Adipocyte (in vitro differentiated cells): ENCODE measurements at places on chromosomes 1 and 21.

- DNase-seq, result no peak
Observed at GRCh38 chr1:220157738-220158137, 63.8 kb downstream of the IARS2 start.

- DNase-seq, result no peak
Observed at GRCh38 chr1:2805801-2806430, 4.4 kb upstream of the TTC34 start.

DNA sequence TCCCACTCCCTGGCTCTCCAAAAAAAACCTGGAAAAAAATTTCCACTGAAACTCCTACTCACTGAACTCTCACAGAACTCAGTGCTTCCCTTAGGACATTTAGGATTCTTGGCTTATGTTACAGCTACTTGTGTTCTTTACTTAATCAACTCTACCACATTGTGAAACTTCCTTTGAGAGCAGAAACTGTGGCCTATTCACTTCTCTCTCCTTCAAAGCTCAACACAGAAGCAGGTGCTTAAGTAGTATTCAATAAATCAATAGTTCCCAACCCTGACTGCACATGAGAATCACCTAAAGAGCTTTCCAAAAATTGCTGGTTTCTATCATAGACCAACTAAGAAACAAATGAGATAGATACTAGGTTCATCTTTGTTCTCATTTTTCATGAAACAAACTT lies 67.9 kb upstream of the DMRTA2 start:
- no peak for DNase-seq

DNA sequence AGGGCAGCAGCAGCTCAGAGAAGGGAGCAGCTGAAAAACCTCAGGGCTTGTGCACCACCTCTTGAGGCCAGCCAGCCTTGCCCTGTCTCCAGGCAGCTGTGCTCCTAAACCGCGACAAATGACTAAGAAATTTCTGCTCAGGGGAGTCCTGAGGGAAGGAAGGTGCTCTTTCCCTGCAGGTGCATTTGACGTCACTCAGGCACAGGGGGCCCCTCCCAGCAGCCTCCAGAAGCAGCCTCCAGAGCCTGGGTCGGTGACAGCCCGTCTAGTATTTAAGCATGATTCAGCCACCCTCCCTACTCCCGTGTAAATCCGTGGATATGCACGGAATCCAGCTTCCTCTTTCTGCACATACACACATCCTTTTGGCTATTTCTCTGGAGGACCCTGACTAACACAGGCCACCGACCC lies 560.5 kb downstream of the KIF26B start:
- DNase-seq, result no peak

- DNase-seq, result no peak
Observed at GRCh38 chr1:174841747-174842146, 158.0 kb upstream of the CACYBP start.

DNA sequence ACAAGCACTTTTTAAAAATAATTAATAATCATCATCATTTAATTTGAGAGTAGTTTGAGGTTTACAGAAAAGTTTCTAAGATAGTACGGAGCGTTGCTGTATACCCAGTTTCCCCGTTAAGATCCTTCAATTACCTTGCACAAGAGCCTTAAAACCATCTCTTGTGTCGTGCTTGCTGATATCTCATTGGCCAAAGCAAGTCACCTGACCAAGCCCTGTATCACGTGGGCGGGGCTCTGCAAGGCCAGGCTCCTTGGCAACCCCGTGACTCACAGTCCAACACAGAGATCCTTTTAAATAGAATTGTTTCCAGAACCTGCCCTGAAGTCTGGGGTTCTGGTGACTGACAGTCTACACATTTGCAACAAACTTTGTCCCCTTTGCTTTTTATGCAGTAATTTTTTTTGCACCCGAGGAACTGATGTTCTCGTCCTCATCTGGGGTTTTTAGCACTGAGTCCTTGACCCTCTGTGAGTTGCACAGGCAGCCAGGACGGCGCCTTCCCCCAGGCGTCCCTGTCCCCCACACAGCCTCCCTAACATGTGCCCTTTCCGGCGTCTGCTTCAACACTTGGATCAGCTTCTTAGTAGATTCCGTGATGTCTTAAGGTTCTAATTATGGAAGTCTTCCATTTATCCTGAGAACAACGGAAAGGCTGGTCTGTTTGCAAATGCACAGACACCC lies 183.3 kb upstream of the TMEM51 start:
- peak; percentile 94 for DNase-seq

DNA sequence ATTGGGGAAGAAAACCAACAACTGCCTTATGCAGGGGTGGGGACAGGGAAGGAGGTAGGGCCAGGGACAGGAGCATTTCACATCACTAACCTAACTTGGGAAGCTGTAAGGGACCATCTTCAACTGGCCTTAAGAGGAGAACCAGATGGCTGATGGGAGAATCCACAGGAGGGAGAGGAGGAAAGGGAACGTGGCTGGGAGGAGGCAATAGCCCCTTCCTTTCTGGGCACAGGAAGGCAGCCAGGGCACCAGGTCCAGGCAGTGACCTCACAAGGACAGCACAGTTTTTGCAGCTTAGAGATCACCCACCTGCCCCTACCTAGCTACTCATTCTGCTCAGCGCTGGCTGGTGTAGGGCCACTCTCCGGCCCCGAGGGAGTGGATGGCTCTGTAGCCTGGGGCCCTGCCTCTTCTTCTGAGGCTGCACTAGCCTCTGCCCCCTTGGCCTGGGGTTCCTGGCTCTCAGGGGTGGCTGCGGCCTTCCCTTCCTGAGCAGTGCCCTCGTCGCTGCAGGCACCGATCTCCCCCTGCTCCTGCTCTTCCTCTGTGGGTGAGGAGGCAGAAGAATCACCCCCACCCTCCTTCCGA lies 1.7 kb downstream of the MARCKSL1 start:
- DNase-seq, result no peak

GRCh38 chr1:183291802-183292514 lies 105.9 kb downstream of the LAMC2 start:
- DNase-seq, result peak; percentile 38

DNA sequence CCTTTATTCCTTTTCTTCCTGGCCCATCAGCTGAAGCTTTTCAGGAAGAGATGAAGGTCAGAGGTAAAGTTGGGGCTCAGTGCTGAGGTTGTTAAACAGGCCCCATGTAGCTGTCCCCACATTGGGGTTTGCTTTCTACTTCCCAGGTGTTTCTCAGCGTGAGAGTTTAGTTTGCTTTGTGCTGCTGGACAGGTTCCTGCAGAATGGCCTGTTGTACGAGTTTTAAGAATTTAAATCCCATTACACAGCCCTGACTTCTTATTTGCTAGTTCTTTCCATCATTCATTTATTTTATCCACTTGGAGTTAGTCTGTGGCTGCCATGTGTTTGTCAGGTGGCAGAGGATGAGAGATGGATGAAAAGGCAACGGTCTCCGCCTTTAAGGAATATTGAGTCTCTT lies 19.2 kb downstream of the CTPS1 start:
- no peak for DNase-seq

DNA sequence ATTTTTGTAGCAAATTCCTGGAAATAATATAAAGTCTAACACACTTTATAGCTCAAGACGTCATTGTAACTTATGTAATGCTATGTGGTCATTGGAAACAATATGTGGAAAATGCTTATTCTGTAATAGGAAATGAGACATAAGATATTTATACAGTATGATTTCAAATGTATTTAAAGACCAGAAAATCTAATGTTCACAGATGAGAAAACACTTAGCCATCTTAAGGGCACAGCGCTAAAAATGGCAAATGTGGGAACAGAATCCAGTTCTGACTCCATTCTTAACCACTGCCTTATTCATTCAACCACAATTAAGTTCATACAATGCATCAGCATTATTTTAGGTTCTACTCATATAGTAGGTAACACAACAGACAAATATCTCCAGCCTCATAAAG lies 12.5 kb downstream of the CSDE1 start:
- no peak for DNase-seq

- peak; percentile 42 for DNase-seq
Observed at GRCh38 chr1:106962591-106962990, 93.9 kb upstream of the PRMT6 start.

DNA sequence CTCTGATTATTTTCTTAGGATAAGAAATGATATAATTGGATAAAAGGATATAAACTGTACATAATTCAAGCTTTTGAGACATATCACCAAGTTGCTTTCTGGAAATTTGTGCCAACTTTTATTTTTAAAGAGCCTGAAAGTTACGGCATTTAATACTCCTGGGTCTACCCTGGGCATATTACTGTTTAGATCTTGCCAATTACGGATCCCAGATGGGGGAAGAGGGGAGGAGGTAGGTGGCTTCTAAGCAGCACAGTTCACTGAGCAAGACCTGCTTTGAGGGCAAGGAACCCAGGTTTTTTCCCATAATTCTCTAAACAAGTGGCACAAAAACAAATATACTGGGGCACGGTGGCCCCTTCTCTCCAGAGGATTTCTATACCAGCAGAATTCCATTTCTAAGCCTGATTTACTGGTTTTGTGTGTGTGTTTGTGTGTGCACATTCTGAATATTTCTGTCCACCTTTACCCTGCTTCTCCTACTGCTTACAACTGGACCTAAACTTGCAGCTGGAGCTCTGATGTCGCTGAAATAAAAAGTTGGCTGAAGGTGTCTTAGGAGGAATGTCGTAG lies 76.7 kb downstream of the LAMC2 start:
- no peak for DNase-seq

DNA sequence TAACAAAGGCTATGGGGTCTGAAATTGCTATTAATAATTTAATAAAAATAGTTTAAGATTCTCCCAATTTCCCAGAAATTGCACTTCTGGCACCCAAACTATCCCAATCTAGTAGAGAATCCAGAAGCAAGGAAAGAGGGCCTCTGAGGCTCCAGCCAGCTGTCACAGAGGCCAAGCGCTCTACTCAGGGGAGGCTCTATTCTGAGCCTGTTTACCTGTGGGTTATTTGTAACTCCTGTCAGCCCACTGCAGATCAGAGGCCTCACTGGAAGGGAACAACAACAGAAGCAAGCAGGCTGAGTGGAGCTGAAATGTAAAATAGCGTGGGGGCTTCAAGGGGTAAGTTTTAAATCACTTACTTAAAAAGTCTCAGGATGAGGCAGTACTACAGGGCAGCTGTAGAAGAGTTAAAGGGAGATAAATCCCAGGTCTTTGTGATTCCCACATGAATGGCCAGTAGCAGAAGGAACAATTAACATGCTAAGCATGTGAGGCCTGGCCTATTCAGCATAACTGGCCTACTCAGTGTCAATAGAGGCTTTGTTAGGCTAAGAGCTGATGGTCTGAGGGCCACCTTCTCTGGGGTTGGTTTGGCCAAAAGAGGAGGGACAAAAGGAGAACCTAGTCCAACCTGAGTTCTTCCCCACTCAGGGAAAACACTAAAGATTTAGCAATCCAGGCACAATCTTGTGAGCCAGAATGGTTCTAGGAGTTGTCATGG lies 12.8 kb downstream of the ZNF687 start:
- DNase-seq, result no peak

- no peak for DNase-seq
Observed at GRCh38 chr1:241775021-241775420, 73.0 kb upstream of the EXO1 start.

- peak; percentile 60 for DNase-seq
Observed at GRCh38 chr1:17119076-17119772, at the start of gene PADI2. Gene PADI2, minus strand, starts transcription at chr1:17119451. Its CDS starts 80 bp downstream, at chr1:17119371.

DNA sequence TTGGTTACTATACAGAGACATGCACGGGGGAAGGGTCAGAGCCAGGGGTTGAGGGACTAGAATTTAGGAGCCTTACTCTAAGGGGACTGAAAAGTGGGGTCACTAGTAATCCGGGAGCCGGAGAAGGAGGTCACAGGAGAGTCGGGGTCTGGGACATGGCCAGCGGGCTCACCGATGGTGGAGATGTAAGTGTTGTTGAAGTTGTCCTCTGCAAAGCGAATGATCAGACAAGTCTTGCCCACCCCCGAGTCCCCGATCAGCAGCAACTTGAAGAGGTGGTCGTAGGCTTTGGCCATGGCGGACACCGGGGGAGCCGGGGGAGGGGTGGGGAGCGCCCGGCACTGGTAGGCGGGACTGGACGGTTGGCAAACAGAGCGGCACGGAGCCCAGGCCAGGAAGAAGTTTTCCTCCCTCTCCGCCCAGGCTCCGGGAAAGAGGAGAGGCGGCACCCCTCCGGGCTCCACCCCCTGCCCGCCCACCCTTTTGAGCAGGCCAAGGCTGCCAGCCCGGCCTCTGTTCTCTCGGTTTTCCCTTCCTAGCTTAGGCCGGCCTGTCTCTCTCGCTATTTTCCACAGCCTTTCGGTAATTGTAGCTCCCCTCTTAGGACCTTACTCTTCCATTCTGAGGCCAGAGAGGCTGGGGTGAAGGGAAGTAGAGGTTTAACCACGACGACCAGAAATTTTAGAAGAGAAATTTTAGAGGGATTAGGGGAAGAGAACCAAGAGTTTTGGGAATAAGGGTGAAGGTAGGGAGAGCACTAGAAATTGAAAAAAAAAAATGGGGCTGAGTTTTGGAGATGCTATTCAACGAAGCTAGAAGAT lies at the start of gene RAB13:
RAB13 (minus strand) TSS at position 399 of the 821 bp plus-strand sequence; CDS start at position 296, 103 bp downstream.
- DNase-seq, result peak; percentile 97

DNA sequence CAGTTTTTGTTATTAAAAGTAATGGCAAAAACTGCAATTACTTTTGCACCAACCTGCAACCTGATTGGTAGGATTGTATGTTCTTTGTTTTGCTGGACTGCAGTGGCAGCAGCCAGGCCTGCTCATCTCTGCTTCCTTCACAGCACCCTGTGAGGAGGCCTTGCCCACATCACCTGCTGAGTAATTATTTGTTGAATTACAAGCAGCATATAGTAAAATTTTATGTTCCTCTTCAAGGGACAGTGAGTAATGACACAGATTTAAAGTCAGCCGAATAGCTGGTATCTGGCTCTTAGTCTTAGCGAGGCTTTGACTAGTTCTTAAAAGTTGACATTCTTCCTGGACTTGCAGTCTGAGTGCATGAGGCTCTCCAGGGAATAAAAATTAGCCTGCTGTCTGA lies 435.1 kb downstream of the PRDM2 start:
- DNase-seq, result no peak

DNA sequence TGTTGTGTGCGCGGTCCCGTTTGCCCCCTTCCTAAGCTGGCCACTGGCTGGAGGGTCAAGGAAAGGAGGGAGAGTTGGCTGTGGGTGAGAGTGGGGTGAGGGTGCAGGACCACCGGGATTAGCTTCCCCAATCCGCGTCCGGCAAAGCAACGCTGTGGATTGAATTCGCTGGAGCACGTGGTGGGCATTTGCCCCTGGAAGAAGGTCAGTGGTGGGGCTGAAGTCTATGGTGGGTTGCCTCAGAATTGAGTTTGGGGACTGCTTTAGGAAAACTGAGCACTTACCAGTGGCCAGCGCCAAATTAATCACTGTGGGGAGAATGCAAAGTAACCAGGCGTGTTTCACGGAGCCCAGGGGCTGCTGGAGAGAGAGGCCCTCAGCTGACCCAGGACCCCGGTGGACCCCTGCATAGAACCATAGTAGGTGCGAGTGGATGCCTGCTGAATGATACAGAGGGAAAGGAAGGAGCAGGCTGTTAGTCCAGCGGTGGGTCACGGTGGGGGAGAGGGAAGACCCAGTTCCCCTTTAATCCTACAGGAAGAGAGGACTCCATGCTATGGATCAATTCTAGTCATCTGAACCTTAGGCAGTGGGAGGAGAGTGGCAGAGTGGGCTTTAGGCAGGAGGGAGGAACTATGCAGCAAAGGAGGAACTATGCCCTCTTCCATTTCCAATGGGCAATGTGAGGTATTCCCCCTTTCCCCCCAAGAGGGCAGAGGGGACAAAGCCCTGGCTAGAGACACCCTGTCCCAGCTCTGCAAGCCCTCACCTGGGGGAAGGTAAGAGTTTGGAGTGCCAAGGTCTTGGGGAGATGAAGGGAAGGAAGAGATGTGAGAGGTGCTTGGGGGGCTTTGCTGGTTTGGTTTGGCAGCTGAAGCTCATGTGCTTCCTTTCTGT lies 1.2 kb downstream of the TNFRSF8 start:
- no peak for DNase-seq
